Stimulated activated CD4-positive, alpha-beta T cell treated with anti-CD3 and anti-CD28 coated beads, Interleukin-15, amount 100 ng/mL, for 1 hour (primary cell): ENCODE measurements at places on chromosomes 6 and 20.

GRCh38 chr6:167113935-167114910 lies 8.7 kb upstream of the CCR6 start:
- DNase-seq = no peak

- no peak for DNase-seq
Observed at GRCh38 chr6:74334722-74335121, 638.7 kb downstream of the CD109 start.

GRCh38 chr6:163347021-163347446 lies 67.5 kb upstream of the QKI start:
- no peak for DNase-seq

GRCh38 chr6:162943369-162943768 lies 215.6 kb downstream of the PACRG start:
- DNase-seq = no peak

DNA sequence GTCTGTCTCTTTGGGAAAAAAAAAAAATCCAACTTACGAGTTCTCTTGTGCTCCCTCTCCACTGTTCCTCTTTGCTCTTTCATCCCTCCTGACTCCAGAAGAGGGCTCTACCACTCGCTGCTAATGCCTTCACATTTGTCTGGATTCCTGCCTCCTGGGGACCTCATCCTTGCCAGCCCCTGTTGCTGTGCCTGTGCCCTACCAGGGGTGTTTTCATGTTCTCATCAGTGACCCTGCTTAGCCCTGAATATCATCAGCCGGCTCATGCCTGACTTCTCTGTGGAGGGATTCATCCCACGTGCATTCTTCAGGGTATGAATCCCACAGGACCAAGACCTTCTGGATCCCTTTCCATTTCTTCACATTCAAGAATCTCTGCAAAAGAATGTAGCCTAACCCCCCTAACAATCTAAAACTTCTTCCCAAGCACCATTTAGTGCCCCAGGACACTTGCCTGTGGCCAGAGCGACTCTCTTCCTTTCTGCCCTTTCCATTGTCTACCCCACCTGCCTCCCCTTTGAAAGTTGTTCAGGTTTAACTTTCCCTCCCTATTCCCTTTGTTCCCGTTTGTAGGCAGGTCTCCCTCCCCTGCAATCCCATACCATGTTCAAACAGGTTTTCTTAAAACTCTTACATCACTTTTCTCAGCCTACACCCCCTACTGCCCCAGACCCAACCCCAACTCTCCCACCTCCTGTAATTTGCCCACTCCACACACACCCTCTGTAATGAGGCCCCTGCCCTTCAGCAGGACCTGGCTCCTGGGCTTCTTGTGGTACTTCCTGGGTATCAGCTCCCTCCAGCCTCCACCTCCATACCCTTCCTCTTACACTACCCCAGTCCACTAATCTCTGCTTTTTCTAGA lies 50.2 kb downstream of the RREB1 start:
- no peak for DNase-seq

DNA sequence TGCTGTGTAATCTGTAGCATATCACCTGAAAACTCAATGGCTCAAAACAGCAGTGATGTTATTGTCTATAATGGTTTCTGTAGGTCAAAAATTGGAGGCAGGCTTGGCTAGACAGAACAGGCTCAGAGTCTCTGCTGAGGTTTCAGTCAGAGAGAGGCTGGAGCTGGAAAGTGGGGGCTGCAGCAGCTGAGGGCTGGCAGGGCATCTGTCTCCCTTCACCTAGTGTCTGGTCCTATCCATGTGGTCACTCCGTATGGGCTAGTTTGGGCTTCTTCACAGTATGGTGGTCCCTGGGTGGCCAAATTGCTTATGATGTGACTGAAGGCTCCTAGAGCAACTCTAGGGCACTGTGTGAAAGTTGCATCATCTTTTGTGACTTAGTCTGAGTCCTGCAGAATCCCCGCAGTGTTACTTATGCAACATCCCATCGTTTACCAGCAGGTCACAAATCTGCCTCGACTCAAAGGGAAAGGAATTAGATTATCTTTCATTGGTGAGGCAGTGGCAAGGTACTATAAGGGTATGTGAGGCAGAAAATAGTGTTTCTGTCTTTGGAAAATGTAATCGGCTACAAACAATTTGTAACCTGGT lies 497.0 kb downstream of the EPHA7 start:
- no peak for DNase-seq

DNA sequence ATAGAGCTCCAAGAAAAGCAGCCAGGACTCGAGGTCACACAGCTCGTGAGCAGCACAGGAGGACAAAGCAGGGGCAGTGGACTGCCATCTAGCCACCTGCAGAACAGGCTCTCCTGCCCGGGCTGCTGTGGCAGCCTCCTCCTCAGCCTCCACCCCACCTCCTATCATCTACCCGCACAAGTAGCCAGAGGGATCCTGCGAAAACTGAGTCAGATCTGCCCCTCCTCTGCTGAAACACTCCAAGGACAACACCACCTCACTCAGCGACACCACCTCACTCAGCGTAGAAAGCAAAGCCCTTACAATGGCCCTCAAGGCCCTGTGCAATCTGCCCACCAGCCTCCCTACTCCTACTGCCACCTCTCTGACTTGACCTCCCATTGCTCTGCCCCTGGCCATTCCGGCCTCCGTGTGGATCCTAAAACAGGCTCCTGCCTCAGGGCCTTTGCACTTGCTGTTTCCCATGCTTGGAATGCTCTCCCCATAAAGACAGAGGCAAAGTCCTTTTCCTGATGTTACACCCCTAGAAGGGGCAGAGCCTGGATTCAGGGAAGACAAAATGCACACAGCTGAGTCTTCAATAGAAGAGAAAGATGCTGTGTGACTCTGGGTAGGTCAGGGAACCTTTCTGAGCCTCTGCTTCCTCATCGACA lies 19.3 kb downstream of the PREX1 start:
- no peak for DNase-seq

DNA sequence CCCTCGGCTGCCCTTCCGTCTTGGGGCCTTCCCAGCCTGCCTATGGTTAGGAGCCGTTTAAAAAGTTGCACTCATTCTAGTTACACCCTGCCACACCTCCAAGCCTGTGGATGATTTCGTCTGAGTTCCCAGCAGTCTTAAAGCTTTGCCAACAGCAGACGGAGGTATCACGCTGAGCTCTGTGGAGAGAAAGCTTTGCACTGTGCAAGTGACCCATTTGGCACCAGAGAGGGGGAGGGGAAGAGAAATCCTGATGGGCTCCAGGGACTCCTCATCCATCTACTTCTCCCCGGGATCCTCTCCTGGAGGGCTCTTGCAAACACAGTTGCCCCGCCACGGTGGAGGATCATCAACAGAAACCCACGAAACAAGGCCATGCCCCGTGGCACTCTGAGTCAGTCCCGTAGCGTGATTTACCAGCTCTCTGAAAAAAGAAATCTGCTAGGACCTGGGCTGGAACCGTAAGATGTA lies 98.8 kb upstream of the CITED2 start:
- DNase-seq = no peak

DNA sequence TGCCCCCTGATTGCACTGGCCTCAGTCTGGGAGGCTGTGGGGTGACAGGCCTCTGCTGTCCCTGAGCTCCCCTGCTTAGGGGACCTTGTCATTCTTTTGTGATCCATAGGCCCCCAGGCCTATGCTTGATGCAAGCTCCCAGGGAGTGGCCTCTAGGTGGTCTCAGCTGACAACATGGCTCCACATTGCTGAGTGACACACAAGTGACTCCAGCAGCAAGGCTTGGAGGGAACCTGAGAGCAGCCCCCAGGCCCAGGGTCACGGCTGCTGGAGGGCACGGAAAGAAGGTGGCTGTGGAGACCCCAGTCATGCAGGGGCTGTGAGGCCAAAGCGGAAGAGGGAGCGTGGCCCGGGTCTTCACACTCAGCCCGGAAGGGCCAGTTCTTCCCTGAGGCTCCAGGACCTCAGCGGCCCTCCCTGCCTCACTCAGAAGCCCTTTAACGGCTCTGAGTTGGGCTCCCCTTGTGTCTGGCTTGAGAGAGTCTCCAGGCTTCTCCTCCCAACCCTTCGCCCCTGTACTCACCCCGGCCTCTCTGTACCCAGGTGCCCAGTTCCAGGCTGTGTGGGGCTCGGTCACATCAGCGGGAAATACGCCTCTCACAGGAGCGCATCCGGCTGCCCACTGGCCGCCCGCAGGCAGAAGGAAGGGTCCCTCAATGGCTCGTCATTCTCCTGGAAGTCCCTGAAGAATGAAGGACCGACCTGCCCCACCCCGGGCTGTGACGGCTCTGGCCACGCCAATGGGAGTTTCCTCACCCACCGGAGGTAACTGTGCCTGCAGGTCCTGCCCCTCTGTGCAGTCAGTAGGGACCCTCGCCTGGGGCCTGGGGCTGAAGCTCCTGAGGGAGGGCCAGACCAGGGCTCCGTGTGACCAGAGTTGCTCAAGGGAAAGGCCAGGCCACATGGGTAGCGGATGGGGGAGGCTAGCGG lies 23.7 kb upstream of the PCMTD2 start:
- DNase-seq = no peak

GRCh38 chr6:27119329-27119728 lies 128.2 kb upstream of the PRSS16 start:
- DNase-seq = no peak

DNA sequence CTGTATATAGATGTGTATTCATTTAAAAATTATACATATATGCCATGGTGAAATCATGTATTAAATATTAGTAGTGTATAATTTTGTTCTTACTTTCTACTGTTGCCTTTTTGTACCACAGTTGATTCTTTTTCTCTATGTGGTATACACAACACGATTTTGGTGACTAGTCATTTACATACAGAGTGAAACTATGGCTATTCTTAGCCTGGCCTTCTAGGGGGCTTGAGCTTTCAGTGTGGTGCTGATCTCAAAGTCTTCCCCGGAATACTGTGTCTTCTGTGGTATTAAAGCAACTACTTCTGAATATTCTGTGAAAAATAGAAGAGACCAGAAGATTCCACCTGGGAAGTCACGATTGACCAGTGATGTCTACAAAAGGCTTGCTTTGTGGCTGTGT lies 301.9 kb downstream of the UTRN start:
- no peak for DNase-seq

DNA sequence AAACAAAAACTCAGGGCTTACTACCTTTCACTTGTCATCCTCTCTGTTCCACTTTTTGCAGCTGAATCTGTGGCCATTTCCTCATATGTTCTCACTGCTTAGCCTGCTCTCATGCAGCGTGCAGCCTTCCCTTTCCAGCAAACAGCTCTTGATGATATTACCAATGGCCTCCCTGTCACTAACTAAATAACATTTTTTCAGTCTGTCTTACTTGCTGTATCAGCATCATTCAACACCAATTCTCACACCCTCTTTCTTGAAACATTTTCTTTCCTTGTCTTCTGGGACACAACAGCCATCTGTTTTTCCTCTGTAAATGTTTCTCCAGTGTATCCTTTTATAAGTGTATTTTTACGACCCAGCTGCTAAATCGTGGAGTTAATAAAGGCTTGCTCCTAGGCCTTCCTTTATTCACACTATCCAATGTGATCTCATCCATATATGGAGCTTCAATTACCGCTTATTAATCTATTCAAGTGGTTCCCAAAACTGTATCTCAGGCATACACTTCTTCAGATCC lies 523.6 kb upstream of the RNF217 start:
- no peak for DNase-seq

DNA sequence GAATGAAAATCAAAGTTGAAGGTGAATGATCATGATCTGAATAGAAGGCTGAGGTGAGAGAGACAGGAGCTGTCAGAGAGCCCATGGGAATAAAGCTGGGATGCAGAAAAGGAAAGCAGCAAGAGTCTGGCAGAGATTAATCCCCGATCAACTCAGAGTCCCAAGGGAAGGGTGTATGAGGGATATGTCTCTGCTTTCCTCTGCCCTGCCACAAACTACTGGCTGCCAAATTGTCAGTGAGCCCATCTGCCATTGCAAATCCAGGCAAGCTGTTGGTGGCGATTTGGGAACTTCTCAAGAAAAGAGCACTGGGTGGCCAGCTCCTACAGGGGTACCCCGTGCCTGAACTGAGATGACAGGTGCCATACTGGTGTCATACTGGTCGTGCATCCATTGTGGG lies 705.5 kb upstream of the MAN1A1 start:
- DNase-seq = no peak

GRCh38 chr6:47344022-47344421 lies 34.3 kb upstream of the TNFRSF21 start:
- DNase-seq = no peak

- DNase-seq = no peak
Observed at GRCh38 chr6:116894669-116895068, 17.6 kb downstream of the RFX6 start.

DNA sequence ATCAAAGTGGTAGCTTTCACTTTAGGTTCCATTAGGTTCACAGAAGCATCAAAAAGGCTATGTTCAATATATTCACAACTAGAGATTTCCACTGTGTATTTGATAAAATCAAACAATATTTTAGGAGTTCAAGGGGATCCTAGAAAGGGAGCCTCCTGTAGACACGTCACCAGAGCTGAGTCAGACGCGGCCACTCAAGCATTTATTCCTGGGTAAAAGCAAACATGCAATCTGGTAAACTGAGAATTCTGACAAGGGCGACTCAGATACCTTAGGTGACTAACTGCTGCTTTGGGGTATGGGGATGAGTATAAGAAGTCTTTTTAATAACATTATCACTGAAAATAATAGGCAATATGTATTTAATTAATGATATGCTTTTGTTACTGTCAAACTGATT lies 118.7 kb upstream of the HMGN3 start:
- no peak for DNase-seq

GRCh38 chr6:165922309-165922794 lies 245.3 kb downstream of the TBXT start:
- DNase-seq = no peak

- no peak for DNase-seq
Observed at GRCh38 chr20:13259921-13260320, 38.8 kb downstream of the ISM1 start.

- no peak for DNase-seq
Observed at GRCh38 chr20:46639587-46639986, 11.7 kb downstream of the SLC13A3 start.

GRCh38 chr6:1952740-1953360 lies 292.6 kb downstream of the GMDS start:
- no peak for DNase-seq

DNA sequence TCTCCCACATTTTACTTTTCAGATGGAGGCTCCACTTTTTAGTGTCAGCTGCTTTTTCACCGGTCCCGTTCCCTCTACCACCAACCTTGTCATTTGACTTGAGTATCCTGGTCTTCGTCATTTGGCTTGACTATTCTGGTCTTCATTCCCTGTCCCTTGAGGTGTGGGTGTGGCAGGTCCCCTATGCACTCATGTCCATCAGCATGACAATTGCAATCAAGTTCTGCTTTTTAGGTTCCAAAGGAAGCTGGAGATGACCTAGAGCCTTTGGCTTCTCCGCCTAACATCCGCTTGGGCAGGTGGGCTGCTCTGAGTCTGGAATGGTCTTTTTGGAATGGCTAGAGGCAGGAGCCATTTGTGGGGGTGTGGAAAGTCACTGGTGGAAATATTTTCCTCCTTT lies 99.8 kb upstream of the MLN start:
- no peak for DNase-seq
